Frontal cortex (tissue), 4 donors: ENCODE measurements at places on chromosomes 6 and 20.

DNA sequence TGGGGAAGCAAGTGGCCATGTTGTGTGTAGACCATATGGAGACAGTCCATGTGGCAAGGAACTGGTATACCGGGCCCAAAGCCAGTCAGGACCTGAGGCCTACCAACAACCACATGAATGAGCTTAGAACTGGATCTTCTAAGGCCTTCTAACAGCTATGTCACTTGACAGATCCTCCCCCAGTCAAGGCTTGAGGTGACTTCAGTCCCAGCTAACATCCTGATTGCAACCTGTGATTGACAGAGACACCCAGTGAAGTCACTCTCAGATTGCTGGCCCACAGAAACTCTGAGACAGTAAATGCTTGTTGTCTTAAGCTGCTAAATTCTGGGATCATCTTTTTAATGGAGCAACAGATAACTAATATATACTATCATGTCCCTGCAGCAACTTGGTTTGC lies 32.9 kb downstream of the AHI1 start:
- no peak for DNase-seq

GRCh38 chr6:137136065-137136464 lies 37.4 kb downstream of the IL22RA2 start:
- no peak for DNase-seq

DNA sequence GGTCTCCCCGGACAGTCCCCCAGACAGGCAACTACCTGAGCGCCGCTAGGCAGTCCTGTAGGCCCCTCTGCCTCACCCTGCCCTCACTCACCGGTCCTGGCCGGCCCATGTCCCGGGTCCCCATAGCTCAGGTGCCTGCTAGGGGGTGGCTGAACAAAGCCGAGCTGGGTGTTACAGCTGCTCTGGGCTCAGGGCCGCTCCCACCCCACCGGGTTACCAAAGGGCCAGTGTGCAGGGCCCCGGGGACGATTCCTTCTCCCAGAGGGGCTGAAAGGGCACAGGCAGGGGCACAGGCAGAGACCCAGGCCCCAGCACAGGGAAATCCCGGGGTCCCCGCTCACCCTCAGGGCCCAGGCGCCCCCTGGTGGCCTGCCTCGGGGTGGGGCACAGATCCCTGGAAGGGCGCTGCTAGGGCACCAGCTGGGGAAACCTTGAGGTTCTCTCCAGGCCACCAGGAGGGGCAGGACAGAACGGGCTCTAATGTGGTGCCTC lies 118.4 kb downstream of the GRM4 start:
- DNase-seq, result peak; percentile 67

DNA sequence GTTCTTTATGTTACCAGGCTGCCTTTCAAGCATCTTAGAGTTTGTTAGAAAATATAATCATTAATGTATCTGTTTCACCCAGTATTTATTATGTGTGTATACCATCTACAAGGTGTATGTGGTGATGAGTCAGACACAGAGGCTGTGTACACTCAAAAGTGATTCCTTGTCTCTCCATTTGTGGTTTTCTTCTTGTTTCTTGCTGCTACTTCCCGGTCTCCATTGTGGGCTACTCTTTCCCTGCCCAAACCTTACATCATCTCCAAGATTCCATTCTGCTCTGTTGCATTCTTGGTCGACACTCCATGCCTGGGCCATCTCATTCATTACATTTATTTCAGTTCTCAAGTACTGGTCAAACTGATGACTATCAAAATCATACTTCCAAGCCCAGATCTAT lies 182.2 kb upstream of the STXBP5 start:
- no peak for DNase-seq

DNA sequence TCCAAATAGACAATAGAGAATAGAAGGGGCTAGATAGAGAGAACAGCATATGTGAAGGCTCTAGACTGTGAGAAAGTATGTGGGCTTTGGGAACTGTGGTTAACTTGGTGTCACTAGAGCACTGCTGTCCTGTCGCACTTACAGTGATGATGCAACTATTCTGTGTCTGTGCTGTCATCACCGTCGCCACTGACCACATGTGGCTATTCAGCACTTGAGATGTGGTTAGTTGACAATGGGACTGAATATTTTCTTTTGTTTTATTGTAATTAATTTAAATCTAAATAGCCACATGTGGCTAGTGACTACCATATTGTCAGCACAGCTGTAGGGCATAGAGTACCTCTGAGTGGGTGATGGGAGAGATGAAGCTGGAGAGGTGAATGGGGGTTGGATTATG lies 39.0 kb upstream of the IFNGR1 start:
- DNase-seq, result no peak

DNA sequence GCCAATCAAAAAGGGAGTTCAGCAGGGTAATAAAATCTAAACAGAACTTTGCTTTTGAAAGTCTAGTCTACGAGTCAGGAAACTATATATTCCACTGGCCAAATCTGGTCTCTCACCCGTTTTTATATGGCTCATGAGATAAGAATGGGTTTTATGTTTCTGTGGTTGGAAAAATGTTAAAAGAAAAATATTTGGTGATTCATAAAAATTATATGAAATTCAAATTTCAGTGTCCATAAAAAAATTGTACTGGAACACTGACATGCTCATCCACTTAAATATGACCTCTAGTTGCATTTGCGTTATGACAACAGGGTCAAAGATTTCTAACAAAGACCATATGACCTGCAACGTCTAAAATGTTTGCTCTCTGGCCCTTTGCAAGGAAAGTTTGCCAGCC lies 22.3 kb upstream of the LAMP5 start:
- DNase-seq, result no peak
